Activated naive CD4-positive, alpha-beta T cell (primary cell): ENCODE measurements at places on chromosomes 1 and 21.

DNA sequence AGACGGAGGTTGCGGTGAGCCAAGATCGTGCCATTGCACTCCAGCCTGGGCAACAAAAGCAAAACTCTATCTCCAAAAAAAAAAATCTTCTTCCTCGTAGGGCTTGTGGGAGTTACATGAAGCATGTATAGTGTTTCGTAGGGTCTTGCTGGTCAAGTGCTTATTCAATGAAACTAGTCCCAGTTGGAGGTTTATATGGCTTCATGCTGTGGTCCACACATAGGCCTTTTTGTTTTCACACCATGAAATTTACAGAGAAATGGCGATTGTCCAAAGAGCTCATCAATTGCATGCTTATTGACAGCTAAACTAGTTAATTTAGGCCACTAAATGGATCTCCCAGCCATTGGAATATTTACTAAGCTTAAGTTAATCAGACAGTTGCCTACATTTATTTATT lies 29.6 kb downstream of the HUNK start:
- no peak for DNase-seq

DNA sequence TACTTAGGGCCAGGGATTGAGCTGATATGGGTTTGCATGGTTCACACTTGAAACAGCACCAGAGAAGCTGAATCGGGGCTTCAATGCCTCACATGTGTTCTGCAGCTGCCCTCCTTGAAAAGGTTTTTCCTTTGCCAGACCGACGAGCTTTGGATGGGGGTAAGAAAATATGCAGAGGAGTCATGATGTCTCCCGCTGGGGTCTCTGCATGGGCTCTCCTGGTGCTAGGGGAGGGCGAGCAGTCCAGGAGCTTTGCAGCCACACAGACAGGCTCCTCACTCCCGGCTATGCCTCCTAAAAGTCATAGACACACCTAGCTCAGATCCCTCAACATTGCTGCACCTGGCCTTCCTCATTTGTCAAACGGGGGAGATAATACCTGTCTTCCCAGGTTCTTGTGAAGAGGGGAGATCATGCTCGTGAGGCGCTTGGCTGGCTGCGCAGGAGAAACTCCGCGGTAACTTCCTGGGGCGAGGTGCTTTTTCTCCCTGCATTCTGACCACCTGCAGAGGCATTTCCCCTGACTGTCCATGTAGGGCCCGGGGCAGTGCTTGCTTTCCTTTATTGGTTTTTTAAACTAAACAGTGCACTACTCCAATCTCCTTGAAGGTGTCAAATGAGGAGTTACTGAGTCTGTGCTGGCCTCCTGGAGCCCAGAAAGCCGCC lies 112.4 kb downstream of the PLXNA2 start:
- no peak for DNase-seq

GRCh38 chr1:114979278-114979891 lies 50.2 kb upstream of the TSHB start:
- peak; percentile 5 for DNase-seq

DNA sequence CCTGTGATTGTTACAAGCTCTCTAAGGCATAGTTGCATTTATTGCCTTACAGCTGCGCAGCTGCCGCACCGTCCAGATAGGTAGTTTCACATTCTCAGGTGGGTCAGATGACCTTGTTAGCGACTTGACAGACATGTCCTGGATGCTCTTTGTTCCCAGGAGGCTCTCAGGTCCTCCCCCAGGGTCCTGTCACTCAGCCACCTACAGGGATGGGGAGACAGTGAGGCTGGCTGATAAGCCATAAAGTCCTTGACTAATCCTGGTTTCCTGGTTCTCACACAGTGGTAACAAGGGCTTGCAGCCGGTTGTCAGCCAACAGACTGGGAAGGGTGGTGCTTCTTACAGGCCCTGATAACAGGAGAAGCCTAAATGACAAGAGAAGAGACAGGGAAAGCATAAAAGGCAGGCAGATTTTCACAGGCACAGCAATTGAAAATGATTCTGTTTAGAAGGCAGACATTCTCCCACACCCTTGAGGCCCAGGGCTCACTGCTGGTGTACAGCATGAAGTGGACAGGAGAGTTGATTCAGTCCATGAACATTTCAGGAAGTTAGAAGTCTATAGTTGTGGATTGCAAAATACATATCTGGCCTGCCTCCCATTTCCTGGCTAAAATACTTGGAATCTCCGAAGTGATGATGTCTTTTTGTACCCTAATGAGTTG lies 2.9 kb downstream of the ARF1 start:
- no peak for DNase-seq

DNA sequence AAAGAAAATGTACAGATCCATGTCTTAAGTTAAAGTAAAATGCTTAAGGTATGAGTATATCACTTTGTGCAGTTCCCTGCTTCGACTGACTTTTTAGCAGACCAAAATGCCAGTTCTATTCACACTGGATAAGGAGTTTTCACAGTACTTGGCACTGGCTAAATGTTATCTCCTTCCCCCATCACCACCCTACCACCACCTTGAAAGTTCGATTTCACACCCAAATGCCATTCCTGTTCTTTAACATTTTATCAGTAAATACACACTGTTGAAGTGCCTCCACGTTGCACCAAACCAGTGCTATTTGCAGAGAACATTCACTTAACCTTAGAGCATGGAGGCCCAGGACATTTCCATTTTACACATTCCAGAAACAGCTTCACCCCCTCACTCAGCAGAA lies 100.0 kb downstream of the URB2 start:
- no peak for DNase-seq

DNA sequence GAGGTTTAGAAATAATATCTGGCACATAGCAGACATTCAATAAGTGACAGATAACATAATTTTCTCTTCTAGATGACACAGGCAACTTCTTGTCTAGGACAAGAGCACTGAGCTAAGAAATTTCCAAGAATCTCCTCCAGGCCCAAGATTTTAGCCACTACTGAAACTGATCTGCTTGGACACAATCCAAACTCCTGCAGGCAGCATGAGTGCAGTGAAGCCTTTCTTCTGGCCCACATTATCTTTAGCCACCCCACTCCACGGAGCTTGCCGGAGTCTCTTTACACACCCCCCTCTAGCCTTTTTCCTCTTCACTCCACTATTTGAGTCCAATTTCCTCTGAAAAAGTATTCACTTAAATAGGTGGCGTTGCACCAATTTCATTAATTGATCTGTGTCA lies 142.9 kb upstream of the DUSP10 start:
- no peak for DNase-seq

DNA sequence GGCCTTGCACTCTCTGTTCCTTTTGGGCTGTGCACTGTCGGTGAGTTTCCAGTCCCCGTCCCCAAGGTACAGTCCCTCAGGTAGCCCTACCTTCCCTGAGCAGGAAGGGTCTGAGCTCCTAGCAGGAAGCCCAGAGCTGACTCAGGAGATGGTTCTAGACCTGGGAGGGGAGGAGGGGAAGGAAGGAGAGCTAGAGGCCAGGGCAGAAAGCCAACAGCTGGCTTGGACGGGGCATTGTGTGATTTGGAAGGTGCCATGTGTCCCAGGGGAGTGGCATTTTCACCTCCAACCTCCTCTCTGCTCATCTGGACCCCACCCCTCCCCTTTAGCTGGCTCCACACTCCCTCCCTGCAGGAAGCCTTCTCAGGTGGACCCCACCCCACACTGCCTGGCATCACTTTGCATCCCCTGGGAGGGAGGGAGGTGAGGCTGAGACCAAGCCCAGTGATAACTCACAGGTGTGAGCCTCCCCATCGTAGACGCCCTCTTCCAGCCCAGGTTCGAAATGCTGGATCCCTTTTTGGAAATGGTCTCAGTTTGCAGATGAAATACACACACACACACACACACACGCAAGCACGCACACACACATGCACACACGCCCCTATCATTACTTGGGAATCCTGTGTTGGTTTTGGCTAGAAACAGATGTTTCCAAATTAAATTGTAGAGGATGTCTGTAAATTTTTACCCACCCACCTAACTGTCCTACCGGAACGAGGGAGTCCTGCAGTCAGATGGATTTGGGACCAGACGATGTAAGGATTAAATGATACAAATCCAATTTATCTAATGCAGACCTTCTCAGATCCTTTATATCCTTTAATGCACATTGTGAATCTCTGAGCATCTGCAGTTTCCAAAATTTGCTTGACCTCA lies 19.7 kb upstream of the IFNLR1 start:
- DNase-seq: no peak

DNA sequence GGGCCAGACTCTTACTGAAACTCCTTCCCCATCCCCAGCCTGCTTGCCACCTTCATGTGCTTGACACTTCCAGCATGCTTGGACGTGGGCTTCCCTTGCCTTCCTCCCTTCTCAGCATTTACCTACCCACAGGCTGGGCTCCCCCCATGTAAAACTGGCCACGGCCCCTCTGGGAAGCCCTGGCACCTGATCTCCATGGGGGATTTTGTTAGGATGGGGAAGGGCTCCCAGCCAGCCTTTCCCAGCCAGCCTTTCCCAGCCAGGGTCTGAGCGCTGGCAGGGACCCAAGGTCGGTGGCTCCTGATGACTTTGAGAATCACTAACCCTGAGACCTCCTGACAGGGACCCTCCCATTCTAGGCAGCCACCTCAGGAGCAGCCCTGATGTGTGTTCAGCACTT lies 6.7 kb downstream of the ALX3 start:
- DNase-seq: no peak

DNA sequence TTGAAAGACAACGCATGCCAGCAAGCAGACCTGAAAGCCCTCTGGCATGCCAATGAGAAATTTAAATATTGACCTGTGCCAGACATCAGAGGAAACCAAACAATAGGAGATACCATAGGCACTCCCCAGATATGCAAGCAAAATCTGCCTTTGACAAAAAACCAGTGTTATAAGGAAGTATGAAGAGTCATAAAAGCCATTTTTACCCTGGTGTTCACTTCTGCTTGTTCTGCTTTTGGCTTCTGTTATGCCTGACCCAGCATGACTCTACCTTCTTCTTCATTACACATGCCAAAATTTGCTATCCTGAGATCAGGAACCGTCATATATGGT lies 26.4 kb downstream of the NPHS2 start:
- no peak for DNase-seq

DNA sequence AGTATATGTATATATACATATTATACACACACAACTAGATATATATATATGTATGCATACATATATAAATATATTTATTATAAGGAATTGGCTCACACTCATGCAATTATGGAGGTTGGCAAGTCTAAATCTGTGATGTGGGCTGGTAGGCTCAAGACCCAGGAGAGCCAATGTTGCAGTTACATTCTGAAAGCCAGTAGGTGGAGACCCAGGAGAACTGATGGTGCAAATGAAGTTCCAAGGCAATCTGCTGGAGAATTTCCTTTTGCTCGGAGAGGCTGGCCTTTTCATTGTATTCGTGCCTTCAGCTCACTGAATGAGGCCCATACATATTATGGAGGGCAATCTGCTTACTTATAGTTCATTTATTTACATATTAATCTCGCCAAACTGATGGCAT lies 9.4 kb downstream of the IVL start:
- no peak for DNase-seq

- no peak for DNase-seq
Measured at GRCh38 chr1:67710417-67710816, 25.4 kb downstream of the GADD45A start.

DNA sequence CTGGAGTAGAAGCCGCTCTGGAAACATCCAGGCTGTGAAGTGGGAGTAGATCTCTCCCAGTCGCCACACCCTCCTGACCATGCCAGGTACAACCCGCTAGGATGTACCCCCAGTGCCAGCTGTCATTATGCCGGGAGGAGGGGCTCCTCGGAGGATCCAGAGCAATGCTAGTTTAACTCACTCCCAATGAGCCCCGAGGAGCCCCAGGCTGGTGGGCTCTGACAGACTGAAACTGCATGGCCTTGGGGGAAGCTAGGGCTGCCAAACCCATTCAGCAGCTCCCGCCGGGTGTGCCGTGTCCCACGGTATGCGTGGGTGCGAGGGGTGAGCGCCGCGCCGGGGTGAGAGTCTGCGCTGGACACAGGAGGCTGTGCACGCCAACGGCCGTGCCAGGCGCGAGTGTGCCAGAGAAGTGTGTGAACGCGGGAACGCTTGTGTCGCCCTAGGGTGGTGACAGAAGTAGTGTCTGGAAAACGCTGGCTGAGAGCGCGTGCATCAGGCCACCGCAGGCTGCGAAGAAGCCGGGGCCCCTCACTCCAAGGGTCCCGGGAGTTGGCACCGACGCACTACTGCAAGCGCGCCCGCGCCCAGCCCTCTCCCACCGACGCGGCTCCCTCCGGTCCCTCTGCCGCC lies 177.1 kb upstream of the EDN2 start:
- no peak for DNase-seq

GRCh38 chr21:39611551-39612190 lies 1.1 kb upstream of the B3GALT5 start:
- DNase-seq: no peak

DNA sequence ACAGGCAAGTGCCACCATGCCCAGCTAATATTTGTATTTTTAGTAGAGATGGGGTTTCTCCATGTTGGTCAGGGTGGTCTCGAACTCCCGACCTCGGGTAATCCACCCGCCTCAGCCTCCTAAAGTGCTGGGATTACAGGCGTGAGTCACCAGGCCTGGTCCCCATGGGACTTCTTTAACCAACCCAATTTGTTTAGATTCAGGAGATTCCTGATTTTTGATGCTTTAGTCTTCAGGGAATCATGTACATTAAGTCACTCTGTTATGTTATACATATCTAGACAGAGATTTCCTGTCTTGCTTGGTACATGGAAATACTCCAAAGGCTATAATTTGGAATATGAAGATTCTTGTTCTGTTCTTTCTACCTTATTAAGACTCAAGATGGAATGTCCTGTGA lies 202.4 kb upstream of the L1TD1 start:
- no peak for DNase-seq

DNA sequence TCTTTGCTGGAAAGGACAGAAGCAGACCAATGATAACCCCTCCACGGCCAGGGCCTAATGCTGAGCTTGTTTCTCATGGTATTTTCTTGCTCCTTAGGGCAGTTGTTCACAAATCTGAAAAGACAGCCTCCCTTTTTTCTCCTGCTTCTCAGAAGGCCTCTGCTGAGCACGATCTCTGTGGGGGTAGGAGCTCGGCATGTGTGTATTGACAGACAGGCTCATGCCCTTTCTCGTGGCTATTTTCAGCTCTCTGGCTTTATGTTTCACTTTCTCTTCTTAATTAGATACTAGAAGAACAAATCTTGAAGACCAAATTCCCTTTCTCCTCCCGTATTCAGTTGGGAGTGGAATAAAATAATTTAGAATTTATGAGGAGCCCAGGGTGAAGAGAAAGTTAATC lies 768 bp upstream of the RIIAD1 start:
- DNase-seq: no peak

- no peak for DNase-seq
Measured at GRCh38 chr1:208007319-208007937, 96.5 kb upstream of the CD34 start.

DNA sequence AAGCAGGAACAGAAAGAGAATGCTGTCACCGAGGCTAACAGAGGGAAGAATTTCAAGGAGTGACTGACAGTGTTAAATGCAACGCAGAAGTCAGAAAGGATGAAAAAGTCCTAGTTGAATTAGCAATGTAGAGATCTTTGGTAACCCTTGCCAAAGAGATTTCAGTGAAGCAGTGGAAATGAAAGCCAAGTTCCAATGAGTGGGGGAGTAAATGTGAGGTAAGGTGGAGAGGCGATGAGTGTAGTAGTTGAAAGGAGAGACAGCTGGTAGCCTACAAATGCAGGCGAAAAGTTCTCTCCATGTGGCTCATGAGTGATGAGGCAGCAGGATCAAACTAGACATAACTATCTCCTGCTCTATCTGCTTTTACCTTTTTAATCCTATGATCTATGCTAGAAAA lies 74.6 kb upstream of the IPO9 start:
- no peak for DNase-seq

- no peak for DNase-seq
Measured at GRCh38 chr1:175936736-175937135, 193.3 kb upstream of the TNR start.
